ENCODE measurements at places on chromosomes 1 and 21.

- no peak for DNase-seq
Measured at GRCh38 chr1:37890378-37891014, 31.1 kb upstream of the MTF1 start.

- peak; percentile 0 for DNase-seq
Measured at GRCh38 chr1:57307392-57308170, 116.3 kb downstream of the DAB1 start.

- DNase-seq: no peak
Measured at GRCh38 chr1:169160845-169161495, 54.5 kb downstream of the ATP1B1 start.

DNA sequence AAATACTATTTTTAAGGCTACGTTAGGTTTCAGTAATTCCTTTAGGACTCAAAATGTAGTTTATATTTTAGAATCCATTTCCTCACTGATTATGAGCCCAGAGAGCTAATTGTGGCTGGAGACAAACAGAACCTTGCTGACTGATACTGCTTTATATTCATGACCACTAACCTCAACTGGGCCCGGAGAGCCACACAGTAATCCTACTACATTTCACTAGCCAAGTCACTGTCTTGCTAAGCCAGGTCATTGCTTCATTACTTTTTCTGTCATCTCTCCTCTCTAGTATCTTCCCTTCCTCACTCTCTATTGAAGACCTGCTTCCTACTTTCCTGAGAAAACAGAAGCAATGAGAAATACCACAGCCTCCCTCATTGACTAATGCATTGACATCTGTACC lies 24.7 kb downstream of the IL23R start:
- DNase-seq: no peak

DNA sequence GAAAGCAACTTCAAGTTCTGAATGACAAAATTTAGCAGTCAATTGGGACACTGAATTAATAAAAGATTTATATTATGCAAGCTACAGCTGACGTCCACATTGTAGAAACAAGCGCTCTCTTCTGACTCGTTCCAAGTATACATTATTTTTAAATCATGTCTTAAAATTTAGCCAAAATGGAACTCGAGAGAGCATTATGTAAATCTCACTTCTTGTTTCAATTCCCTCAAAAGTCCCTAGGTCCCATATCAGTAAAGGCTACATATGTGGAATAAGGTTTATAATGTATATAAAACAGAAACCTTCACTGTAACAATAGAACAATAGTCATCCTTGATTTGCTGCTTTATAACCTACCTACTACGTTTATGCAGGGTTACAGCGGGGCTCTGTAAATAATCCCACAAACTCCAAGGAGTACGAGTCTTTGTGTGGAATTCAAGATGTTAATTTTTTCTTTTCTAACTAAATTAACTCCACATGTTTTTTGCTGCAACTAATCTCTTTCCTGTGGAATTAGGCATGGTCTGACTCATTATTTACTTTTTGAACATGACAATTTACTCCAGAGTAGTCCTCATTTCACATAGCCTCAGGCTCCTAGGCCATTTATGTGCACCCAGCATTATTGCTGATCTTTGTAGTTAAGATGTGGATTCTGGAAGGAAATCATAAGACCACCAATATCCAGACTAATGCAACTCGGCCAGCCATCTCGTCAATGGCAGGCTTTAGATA lies 785.1 kb downstream of the LTN1 start:
- DNase-seq: no peak

- DNase-seq: no peak
Measured at GRCh38 chr1:157091186-157091585, 8.4 kb downstream of the ETV3L start.

GRCh38 chr1:175363031-175363430 lies 170.5 kb upstream of the KIAA0040 start:
- DNase-seq: no peak

DNA sequence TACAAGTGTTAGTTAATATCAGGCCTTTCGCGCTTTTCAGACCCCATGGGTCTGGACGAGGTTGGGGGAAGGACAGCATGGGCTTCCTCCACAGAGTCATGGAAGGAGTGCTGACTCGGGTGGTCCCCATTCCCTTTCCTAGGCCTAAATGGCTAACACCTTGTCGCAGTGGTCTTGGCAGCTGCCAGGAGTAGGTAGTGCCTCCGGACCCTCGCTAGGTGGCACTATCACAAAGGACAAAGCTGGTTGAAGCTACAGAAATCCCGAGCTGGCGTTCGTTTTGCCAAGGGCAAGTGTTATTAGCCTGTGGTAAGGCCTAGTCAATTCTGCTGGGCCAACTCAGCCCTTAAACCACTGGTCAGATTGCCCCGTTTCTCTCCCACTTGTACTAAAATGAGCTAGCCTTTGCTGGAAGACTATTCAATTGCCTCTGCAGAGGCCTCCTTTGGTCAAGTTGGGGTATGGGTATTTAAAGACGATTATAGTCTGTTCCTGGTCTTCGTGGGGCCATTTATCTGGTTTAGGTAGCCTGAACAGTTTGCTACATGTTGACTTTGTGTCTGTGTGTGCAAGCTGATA lies 1.1 kb upstream of the UBE2Q1 start:
- DNase-seq: peak; percentile 79

DNA sequence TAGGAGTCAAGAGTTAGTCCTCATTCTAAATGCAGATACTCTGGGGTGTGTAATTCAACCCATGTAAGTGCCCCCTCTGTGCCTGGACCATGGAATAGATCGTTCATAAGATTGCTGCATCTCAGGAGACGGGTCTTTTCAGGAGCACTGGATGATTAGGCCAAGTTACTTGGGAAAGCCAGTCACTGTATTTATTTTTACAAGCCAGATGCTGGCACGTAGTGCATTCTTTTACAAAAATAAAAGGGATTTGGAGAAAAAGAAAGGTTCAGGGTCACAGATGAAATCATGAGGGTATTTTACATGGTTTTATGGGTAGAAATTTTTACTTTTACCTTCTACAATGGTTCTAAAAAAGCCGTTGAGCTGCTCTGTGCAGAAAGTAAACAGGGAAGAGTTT lies 102.6 kb upstream of the UBE2U start:
- DNase-seq: no peak

- no peak for DNase-seq
Measured at GRCh38 chr1:36912365-36912865, 121.9 kb downstream of the GRIK3 start.

GRCh38 chr1:30816211-30817076 lies 58.9 kb upstream of the LAPTM5 start:
- no peak for DNase-seq

DNA sequence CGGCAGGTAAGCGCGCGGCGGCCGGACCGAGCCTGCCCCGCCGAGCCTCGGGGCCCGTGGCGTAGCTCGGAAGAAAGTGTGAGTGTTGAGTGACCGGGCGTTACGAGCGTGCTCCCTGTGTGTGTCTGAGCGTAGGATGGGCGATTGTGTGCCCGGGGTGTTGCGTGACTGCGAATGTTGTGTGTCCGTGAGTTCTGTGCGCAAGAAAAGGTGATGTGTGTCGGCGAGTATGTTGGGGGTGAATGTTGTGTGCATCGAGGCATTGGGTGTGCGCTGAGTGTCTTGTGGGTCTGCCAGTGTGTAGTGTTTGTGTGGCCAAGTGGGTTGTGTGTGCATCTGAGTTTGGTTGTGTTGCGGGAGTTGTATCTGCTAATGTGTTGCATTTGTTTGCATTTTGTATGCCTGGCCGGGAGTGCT lies 398 bp downstream of the PTPRU start:
- DNase-seq: no peak

DNA sequence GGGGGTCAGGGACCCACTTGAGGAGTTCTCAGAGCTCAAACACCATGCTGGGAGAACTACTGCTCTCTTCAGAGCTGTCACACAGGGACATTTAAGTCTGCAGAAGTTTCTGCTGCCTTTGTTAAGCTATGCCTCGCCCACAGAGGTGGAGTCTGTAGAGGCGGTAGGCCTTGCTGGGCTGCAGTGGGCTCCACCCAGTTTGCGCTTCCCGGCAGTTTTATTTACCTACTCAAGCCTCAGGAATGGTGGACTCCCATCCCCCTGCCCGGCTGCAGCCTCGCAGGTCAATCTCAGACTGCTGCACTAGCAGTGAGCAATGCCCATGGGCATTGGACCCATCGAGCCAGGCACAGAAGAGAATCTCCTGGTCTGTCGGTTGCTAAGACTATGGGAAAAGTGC lies 706.4 kb downstream of the LRRIQ3 start:
- DNase-seq: no peak

DNA sequence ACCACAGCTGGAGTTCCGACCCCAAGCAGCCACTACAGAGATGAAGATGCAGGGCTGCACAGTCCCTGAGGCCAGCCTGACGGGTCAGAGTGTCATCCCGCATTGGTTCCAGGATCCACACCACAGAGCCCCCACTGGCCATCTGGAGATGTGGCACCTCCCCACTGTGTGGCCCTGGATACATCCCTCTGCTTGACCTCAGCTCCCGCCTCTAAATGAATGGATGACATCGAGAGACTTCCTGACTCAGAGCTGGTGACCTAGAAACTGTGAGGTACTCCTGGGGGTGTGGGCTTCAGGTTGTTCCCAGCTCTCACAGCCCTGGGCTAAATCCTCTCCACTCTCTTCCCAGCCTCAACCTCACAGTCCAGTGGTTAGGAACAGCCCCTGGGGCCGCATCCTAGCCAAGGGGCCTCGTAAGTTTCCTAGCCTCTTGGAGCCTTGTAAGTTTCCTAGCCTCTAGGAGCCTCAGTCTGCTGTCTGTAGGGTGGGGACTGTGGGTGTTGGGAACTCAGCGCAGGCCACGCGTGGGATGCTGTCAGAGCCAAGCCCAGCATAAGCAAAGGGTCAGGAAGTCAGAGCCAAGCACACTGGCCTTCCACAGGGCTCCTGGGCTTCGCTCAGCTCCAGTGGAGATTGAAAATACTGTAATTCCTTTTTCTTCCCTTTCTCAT lies 87.5 kb upstream of the RUNX3 start:
- no peak for DNase-seq

All from stimulated activated CD4-positive, alpha-beta T cell treated with anti-CD3 and anti-CD28 coated beads, TNF-alpha, amount 100 ng/mL, for 24 hours (primary cell).